Hematopoietic multipotent progenitor cell treated with erythropoietin and hydrocortisone succinate and interleukin-3 and kit ligand, for 6 days (in vitro differentiated cells): ENCODE measurements at places on chromosomes 3 and 15.

- peak; percentile 34 for DNase-seq
Measured at GRCh38 chr15:30990446-30991254, 778 bp downstream of the MTMR10 start.

GRCh38 chr3:191143224-191143623 is 55.8 kb upstream of the OSTN start:
- no peak for DNase-seq

- no peak for DNase-seq
Measured at GRCh38 chr3:170751899-170752293, 118.1 kb downstream of the RPL22L1 start.

GRCh38 chr15:85518979-85519761 is 138.8 kb downstream of the AKAP13 start:
- no peak for DNase-seq

DNA sequence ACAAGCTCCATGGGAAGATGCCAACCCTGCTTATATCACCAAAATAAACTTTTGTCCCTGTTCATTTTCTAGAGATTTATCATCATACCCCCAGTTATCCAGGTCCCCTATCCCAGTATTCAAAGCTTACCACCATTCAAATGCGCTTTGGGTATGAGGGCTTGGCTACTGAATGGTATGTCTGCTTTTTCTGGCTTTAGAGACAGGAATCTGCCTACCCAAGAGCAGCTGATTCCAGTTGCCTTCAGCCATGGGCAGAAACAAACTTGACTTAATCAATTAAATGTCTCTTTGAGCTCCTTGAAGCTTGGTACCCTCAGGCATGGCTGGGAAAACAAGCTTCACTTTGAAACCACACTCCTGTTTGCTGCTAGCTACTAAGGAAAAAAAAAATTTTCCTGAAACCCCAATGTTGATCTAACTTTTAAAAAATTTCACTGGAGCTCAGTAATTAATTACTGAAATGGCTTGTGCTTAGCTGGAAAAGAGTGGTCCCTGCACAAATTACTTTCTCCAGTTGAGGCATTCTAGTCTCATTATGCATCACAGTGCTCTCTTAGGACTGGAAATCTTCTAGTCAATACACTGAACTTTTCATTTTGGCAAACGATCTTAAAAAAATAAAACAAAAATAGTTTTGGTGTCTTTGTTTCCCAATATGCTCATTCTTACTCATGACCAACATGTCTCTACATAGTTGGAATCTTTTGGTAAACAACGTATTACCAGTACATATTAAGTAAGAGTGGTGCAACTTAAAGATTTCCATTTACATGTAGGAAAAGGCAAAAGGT is 242.8 kb downstream of the DTWD1 start:
- DNase-seq = no peak

DNA sequence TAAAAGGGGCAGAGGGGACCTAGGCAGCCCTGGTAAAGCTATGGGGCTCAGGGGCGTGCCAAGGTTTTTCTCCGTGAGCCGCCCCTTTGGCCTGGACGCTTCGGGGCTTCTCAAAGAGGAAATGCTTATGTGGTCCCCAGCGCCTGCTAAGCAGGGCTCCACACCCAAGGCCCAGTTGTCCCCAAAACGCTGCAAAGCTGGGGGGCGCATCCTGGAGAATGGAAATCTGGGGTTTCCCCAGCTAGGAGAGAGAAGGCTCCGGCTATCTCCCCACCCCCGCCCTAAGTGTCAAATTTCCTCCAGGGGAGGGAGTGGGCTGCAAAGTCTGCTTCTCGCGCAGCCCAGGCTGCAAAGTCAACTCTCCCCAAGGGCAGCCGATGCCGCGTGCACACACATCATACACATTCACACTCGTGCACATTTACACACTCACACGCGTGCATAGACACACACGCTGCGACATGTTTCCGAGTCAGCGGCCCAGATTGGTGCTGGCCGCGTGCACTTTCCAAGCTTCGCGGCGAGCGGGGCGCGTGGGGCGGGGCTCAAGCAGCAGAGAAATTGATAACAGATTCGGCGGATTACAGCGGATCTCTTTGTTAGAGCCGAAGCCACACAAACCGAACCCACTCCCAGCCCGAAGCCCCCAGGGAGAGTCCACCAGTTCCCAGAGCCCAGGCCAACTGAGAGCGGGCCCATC is 4.5 kb downstream of the WNT5A start:
- DNase-seq = no peak

DNA sequence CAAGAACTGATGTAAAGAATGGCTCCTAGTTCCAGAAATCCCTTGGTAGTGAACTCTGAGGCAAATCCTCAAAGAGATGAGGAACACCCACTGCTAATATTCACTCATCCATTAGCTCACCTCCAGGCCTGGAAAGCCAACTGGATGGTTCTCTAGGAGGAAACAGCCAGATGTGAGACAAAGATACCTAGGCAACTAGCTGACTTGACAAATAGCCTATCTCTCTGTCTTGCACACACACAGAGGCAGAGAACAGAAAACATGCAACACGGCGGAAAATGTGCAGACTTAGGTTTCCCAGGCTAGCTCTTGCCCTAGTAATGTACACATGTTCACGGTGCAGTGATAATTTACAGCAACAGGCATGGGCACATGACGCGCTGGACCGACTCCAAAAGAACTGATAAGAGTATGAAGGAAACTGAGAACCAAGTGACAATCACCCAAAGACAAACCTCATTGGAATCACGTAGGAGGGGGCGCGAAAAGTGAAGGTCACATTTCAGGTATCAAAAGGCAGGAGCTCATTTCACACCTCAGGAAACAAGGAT is 318.1 kb downstream of the FOXP1 start:
- DNase-seq = peak; percentile 69

DNA sequence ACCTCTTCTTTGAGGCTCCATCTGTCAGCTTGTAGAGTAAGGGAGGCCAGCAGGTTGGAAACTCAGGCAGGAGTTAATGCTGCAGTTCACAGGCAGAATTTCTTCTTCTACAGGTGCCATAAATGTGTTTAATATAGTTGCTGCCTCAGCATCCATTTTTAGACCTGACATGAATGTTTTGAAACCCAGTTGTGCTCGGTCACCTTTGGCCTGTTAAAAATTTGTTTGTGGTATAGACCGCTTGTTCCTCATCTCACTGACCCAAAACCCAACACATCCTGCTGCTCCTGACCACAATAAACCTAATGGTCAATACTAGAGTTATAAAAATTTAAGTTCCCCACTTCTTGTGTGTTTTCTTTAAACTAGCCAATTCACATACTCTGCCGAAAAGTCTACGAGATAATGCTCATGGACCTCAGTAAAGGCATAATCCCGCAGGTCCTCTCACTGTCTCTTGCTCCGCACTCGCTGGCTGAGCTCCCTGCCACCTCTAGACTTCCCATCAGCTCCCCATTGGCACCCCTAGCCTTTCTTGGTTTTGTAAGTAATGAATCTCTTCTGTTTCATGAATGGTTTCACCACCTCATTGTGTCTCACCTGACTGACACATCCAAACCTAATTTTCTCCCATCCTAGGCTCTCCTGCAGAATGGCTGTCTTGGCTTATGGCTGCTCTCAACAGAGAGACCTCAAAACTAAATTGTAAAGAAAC is 138.5 kb upstream of the STRIT1 start:
- DNase-seq = peak; percentile 16

DNA sequence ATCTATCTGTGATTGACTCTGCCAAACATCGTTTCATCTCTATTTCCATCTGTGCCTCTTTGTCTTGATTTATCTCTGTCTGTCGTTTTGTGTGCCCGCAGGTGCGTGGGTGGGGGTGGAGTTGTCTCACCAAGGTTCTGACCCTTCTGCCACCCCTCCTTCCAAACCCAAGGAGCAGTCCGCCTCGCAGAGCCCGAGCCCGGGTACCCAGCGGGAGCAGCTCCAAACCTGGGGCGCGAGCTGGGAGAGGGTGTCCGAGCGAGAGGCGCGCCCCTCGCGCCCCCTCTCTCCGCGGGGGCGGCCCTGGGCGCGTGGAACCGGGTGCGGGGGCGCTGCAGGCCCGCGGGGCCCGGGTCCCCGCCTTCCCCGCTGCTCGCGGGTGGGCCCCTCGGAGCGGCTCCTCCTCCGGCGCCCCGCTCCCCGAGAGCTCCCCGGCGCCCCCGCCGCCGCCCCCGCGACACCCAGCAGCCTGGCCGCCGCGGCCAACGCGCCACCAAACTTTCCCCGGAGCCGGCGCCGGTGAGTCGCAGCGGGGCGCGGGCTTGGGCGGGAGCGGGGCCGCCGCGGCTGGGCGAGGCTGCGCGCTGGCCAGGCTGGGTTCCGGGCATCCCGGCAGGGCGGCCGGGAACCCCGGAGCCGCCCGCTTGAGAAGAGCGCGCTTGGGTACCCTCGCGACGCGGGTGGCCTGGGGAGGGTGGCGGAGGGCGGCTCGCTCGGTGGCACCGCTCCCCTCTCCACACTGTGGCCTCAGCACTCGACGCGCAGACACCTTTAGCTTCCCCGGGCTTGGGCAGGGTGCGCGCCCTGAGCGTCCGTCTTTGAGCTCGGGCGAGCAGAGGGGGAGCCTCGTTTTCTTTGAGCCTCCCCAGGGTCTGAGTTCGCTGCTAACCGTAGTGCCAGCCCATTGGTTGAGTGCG is at the start of gene HRH1:
Gene HRH1 (plus strand): TSS at position 458 of the 917 bp plus-strand sequence. CDS start 104,545 bp downstream, outside the sequence.
- peak; percentile 7 for DNase-seq

DNA sequence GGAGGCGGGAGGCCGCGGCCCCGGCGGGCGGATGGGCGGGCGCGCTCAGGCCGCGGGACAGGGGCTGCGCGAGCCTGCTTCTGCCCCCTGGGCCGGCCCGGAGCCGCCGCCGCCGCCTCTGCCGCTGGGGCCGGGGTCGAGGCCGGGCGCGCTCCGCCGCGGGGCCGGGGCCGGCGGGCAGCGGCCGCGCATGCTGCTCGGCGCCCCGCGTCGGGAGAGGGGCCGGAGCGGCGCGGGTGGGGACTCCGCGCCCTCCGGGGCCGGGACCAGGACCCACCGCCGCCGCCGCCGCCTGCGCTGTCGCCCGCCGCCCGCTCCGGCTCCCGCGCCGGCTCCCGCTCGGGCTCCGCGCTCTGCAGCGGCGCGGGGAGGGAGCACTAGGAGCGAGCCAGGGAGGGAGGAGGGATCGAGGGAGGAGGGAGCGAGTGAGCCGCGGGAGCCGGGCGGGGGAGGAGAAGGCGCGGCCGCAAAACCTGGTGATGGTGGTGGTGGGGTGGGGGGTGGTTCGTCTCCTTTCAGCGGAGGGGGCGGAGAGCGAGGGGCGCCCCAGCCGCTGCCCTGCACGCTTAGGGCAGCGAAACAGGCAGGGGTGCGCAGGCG is at the start of gene LINGO1:
Gene LINGO1 (minus strand): TSS at position 379 of the 600 bp plus-strand sequence. CDS start 597 bp downstream, outside the sequence.
- DNase-seq = peak; percentile 15

DNA sequence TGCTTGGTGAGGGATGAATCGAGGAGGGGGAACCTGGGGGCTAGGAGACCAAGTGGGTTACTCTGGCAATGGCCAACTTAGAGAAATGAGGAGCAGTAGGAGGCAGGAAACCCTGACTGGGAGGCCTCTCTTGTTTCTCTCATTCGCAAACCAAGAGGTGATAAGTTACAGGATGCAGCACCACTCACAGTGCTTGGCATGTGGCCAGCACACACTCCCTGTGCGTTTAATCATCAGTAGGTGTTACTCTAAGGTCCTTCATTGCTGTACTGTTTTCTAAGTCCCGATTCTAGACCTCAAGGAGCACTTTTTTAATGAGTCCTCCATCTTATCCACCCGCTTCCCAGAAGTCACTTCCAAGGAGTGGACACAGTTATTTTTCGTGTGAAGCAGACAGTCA is 314.1 kb upstream of the TRIM42 start:
- no peak for DNase-seq

GRCh38 chr3:54212723-54213122 is 90.4 kb downstream of the CACNA2D3 start:
- no peak for DNase-seq

- DNase-seq = no peak
Measured at GRCh38 chr3:13179181-13179580, 106.0 kb upstream of the IQSEC1 start.
